ENCODE measurements at places on chromosomes 4 and X.
A peak's percentile ranks its signal among the peaks of the same experiment; 100 is the strongest.

DNA sequence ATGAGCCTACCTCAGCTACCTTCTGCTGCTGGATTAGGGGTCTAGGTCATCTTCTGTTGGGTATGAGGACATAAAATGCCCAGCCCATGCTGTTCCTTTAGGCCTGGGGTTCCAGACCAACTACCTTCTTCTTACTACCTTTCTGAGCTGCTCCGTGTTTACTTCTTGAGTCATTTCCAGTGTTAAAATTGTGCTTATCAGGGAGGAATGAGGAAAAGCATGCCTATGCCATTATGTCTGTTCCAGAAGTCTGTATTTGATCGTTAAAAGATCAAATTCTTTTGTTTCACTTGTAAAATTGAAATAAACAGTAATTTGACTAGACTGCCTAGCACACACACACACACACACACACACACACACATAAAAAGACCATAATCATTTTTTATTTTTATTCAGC is 1912.7 kb upstream of the TENM3 start:
- DNase-seq: no peak

- DNase-seq: no peak
Measured at GRCh38 chr4:121454251-121454979, 73.6 kb upstream of the QRFPR start.

GRCh38 chr4:109511414-109511813 is 48.6 kb upstream of the MCUB start:
- no peak for DNase-seq

- no peak for DNase-seq
Measured at GRCh38 chrX:23403849-23404248, 69.2 kb downstream of the PTCHD1 start.

- DNase-seq: no peak
Measured at GRCh38 chr4:66157594-66157993, 487.3 kb upstream of the EPHA5 start.

DNA sequence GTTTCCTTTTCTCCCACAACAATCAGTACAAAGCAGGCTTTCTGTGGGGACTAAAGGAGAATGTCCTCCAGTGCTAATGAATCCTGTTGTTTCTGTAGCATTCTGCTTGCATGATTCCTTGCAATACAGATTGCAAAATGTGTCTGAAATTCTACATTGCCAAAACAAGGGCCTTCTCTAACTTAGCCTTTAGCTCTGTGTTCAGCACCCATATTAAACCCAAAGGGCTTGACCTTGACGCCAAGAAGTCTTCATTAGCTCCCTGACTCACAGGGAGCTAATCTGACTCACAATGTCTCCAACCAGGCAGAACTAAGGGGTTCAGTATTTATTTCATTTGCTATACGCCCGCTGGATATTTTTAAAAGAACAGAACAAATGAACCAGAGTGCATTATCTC is 241.4 kb upstream of the CLNK start:
- DNase-seq: no peak

DNA sequence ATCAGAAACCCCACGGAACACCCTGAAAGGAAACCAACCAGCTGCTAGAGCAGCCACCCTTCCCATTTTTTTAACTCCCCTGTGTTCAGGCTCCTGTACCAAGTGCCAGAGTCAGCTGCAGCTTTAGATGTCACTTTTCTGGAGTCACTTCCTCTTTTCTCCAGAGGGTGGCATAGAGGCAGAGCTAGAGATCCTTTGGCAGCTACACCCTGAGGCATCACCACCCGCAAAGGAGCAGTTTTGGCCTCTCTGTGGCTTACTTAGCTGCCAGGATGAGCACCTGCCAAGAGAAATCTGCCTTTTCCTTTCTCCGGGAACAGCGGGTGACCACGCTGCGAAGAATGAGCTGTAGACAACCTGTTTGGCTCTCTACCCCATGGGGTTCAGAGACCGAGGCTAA is 58.0 kb upstream of the CHRDL1 start:
- DNase-seq: no peak

GRCh38 chrX:819684-820083 is 189.1 kb downstream of the SHOX start:
- DNase-seq: no peak

DNA sequence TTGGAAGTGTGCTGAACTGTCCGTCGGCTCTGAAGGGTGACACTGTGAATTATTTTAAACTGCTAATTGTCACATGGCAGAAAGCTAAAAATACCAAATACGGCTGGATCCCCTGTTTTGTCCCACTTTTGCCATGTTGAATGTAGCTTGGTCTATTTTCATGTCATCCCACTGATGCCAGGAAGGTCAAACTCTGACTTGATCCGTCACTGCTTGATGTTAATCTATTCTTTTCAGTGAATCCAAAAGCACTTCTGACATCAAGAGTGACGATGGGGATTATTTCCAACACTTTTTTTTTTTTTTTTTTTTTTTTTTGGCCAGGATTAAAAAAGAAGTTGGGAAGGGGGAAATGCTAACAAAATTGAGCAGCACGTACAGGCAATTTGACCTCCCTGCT is 734.6 kb upstream of the TENM3 start:
- DNase-seq: no peak

- DNase-seq: no peak
Measured at GRCh38 chr4:83677656-83678055, 141.7 kb downstream of the GPAT3 start.

DNA sequence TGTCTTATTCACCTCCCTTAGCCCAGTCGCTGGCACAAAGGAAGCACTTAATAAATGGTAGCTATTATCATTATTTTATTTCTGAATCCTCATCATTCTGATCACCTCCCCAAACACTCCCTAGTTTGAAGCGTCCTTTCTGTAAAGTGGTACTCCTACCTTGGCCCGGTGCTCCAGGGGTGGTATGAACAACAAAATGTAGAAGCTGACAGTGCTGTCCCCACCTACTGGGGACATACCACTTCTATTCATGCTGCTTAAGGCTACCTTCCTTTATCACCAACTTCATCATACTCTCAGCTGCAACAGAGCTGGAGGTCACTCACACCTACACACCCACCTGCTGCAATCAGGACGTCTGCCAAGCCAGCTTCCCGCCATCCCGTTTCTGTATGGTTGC is 40.8 kb upstream of the APLN start:
- no peak for DNase-seq

DNA sequence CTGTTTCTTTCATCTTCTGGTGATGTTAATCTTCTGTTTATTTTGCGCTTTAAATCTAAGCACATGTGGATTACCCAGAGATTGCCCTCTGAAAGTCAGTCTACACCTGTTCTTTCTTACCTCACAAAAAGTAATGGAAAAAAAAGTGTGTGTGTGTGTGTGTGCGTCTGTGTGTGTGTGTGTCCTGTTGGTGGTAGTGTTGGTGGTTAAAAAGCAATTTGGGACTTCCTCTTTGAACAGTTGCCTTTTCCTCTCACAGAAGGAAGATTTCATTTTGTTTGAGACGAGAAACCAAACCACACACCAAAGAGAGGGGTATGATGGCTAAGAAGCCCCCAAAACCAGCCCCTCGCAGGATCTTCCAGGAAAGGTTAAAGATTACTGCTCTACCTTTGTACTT is at the start of gene STAP1:
STAP1 (plus strand) TSS at position 235 of the 400 bp plus-strand sequence; CDS start at position 318, 83 bp downstream.
- DNase-seq: no peak

DNA sequence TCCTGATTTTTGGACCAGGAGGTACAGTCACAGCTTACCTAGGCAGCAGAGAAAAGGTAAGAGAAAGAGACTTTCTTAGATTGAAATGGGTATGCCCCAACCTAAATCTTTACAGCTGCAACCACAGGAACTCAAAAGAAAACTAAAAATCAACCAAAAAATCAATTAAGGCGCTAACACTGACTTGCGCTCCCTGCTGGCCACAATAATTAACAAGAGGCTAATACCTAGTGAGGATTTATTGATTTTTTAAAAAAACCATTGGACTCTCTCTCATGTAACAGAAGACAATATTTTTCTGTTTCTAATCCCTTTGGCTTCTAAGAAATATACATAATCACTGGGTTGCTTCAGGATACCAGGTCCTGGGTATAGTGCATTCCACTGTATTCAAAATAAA is 153.9 kb upstream of the TENM3 start:
- DNase-seq: no peak

- DNase-seq: no peak
Measured at GRCh38 chr4:6898763-6899162, 10.9 kb upstream of the TBC1D14 start.

GRCh38 chrX:101395789-101396188 is 5.0 kb downstream of the RPL36A start:
- no peak for DNase-seq

DNA sequence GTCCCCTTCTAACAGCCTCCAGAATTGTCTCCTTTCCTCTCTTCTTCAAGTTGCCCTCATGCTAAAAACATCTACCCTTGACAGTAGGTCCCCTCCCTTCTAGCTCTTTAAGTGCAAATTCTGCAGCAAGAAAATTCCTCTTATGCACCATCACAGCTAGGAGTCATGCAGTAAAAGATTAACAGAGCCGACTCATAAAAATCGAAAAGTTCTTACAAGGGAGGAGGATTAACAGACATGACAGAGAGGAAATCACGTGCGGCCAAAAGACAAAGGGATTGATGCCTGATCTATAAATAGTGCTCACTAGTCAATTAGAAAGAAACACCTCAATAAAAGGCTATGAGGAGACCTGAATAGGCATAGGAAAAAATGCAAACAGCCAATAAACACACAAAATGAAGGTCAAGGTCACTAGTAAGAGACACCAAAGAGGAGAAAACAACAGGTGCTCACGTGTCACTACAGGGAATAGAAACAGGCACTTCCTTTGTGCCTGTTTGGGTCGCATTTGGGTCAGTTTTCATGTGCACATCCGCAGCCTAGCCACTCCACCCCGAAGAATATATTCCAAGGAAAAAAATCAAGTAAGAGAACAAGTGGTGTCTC is 3.4 kb downstream of the RNF212 start:
- no peak for DNase-seq

DNA sequence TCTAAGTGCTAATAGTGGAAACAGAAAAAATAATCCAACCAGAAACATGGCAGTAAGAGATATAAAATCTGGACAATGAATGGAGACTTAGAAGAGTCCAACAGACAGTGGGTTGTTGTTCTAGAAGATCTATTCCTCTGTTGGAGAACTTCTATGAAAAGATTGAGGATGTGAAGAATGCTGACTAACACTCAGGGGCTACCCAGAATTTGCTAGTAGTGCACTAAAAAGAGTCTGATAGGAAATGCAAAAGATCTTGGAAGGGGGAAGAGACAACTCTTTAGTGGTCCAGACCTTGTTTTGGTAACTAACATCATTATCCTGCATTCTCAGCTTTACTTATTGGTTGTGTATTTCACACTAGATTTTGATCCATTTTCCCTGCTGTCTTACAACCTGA is 77.9 kb downstream of the SMARCA1 start:
- no peak for DNase-seq

- no peak for DNase-seq
Measured at GRCh38 chrX:118212817-118213183, 96.2 kb upstream of the KLHL13 start.

DNA sequence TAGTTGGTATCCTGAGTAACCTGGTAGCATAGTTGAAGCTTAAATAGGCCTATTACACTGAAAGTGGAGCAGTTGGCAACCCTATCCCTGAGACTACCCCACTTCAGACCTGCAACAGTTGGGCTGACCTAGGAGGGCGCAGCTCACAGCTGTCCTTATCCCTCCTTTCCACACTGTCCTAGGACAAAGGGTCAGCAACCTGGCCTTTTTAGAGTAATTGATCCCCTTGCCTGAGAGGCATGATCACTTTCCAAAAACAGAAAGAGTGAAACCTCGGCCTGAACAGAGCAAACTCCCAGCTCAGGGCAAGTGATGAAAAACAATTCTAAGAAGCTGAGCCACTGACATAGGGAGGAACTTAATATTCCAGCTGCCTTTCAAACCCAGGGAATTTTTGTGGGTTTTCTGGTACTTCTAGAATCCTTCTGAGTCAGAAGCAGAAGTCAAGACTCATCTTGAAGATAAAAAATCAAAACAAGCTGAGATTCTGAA is 94.9 kb upstream of the MYOZ2 start:
- DNase-seq: no peak

- DNase-seq: no peak
Measured at GRCh38 chr4:88870428-88870827, 172.8 kb upstream of the NAP1L5 start.

- DNase-seq: no peak
Measured at GRCh38 chr4:4356106-4357041, 30.5 kb upstream of the NSG1 start.

- no peak for DNase-seq
Measured at GRCh38 chrX:107773906-107774435, 1.6 kb downstream of the TSC22D3 start.

- no peak for DNase-seq
Measured at GRCh38 chr4:145880355-145880960, 58.2 kb downstream of the ZNF827 start.

- DNase-seq: no peak
Measured at GRCh38 chr4:82515705-82516104, 46.1 kb downstream of the TMEM150C start.

- no peak for DNase-seq
Measured at GRCh38 chr4:174808836-174809235, 20.2 kb downstream of the GLRA3 start.

DNA sequence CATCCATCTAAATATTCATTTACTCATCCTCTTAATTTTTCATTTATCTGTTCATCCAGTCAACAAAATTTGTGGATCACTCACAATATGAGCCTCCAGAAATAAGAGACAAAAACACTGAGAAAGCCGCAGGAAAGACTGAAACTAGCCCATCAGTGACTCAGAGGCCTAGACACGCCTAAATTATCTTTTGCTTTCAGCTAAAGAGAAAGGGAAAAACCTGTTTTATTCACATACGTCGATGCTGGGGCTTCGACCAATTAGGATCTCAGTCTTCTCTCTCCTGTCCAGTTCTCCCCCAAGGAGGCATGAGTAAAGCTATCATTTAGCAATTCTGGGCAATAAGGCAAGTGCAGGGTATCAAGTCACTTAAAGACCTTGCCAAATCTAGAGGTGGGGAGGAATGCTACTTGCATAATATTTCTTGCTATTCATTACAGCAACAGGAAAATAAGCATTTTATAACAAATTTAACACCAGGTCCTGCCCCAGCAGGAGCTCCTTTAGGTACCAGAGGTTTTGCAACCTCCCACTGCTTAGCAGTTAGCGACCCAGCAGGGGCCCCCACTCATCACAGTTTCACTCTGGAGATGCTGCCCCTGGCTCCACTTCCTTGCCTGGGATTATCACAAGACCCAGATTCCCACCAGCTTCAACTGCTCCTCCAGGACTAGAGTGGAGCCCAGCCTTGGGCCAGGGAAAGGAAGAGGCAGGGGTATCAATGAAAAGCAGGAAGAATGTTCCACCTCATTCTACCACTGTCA is 30.1 kb upstream of the TMEM154 start:
- no peak for DNase-seq

- DNase-seq: no peak
Measured at GRCh38 chr4:85823295-85823694, 348.3 kb downstream of the ARHGAP24 start.

DNA sequence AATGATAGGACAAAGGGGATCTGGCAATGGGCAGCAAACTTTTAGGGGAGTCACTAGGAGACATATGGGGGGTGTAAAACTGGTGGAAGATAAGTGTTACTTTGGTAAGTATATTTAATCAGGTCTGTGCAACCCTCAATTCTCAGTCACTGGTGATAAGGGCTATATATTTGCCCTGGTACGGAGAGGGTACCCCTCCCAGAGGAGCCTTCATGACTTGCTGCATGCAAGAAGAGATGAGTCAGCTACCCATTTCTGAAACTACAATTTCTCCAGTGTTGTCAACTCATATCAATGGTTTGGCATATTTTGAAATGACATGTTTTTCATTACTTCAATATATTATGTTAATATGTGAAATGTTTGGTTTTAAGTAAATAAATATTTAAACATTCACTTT is 14.3 kb downstream of the SMARCAD1 start:
- no peak for DNase-seq

- DNase-seq: peak; percentile 35
Measured at GRCh38 chrX:74924449-74925224, 615 bp downstream of the NEXMIF start.
